M059J (cell line): ENCODE measurements at places on chromosomes 3 and 15. TPM values are rescaled to one million over a fixed set of nuclear protein-coding genes. Genes with fewer than 3 reads are reported as not detected.
A peak's percentile ranks its signal among the peaks of the same experiment; 100 is the strongest.

DNA sequence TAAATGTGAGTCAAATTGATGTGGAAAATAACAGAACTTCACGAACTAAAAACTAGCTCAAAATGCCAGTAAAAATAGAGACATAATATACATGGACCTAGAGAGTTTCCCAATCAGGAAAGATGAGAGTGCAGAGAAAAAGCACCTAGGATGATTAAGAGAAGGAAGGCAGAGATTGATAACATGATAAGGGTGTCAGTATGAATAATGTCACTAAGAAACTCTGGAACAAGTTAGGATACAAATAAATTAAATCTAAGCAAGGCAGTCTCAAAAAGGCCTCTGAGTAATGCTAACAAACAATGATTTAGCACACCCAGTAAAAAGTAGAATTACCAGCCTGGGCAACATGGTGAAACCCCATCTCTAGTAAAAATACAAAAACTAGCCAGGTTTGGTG, 304.7 kb upstream of the DPPA4 start:
- DNase-seq = peak; percentile 76

DNA sequence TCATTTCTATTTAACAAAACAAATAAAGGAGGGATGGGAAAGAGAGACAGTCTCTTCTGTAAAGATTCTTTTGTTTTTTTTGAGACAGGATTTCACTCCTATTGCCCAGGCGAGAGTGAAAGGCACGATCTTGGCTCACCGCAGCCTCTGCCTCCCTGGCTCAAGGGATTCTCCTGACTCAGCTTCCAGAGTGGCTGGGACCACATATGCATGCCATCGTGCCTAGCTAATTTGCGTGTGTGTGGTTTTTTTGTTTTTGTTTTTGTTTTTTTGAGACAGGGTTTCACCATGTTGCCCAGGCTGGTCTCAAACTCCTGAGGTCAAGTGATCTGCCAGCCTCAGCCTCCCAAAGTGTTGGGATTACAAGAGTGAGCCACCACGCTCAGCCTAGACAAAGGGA, 23.3 kb downstream of the STAG1 start:
- peak; percentile 96 for DNase-seq

DNA sequence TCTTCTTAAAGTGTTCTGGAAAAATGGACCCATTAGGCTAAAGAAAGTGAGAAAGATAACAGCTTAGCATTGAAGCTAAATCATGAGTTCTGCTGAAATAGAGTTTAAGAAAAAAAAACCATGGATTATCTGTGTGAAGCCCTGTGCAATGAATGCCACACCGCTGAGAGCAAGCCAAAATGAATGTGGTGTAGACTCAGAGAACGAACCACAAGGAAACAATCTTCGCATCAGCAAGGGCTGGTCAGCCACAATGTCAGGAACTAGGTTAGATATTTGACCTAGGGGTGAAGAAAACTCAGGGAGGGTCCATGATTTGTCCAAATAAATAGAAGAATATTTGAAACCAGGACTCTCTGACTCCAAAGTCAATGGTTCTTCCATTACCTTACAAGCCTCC, 91.4 kb upstream of the MEX3B start:
- DNase-seq = peak; percentile 71

DNA sequence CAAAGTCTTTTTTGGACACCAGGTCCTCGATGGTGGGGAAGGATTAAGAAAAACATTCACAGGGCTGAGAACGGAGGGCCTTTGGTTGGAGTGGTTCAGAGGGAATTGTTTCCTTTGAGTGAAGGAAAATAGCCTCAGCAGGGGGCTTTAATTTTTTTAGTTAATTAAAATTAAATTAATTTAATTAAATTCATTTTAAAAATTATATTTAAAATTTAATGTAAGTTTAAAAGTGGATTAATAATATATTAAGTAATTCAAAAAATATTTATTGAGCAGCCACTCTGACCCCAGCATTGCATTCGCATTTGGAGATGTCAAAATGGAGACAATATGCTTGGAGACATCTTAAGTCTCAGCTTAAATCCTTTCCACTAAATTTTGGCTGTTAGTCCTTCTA, 136.7 kb downstream of the KCNH8 start:
- no peak for DNase-seq

DNA sequence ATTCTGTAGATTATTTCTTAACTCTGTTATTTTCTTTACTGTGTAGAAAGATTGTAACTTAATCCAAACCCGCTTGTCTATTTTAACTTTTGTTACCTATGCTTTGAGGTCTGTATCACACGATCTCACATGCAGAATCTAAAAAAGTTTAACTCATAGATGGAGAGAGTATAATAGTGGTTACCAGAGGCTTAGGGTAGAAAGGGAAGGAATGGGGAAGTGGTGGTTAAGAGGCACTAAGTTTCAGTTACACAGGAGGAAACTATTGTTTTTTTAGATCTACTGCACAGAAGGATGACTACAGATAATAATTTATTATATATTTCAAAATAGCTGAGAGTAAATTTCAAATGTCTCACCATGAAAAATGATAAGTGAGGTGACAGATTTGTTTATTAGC, 515.2 kb downstream of the RSL24D1 start:
- DNase-seq = no peak

- peak; percentile 99 for DNase-seq
Observed at GRCh38 chr3:197367081-197367780, 68.8 kb upstream of the DLG1 start.

- DNase-seq = no peak
Observed at GRCh38 chr3:112489674-112490479, 9.4 kb downstream of the BTLA start.

DNA sequence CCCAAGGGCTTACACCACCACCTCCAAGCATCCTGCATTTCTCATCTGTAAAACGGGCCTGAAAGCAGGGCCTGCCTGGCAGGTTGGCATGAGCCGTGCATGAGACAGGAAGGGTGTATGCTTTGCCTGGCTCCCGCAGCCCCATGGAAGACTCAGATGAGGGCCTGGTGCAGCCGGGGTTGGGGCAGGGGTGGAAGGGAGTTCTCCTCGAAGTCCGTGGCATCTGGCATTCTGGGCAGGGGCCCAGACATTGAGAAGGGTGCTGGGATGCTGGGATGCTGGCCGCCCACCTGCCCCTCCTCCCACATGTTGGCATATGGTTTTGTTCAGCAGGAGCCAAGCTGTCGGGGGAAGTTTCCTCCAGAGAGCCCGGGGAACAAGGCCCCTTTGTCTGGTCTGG, 13.0 kb upstream of the FBLN2 start:
- DNase-seq = no peak

GRCh38 chr3:43632269-43632733, 10.5 kb upstream of the ANO10 start:
- DNase-seq = peak; percentile 95

GRCh38 chr15:99409560-99409959, 156.2 kb upstream of the MEF2A start:
- no peak for DNase-seq

The TMCO5A gene
- not detected in 2 replicates for total RNA-seq

The CERS3 gene
- total RNA-seq = not detected in 2 replicates

The CHRFAM7A gene
- total RNA-seq = 1.1 and 2.4 TPM in 2 replicates

The SCN11A gene
- total RNA-seq = not detected in 2 replicates

The LEKR1 gene
- 0.94 and 1.6 TPM in 2 replicates for total RNA-seq

The FMN1 gene
- 5.3 and 7.7 TPM in 2 replicates for total RNA-seq

The GP5 gene
- 0.12 TPM in 1 of 2 replicates, not detected in the other for total RNA-seq
